ENCODE measurements at places on chromosomes 13 and 19.

DNA sequence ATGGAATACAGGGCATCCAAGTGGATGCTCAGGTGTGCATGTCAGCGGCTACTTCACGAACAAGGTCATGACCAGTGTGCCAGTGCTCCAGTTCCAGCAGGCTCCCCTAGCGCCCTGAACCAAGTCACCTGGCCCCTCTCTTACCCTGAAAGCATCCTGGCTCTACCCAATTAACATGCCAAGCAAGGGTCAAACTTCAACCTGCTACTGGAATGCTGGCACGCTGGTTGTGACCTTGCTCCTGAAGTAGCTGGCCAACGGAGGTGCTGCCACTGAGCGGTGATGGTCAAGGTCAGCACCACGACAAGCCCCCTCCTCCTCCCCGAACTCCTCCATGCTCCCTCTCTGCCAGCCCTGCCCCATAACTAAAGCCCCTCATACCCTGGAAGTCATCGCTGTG lies 96.0 kb downstream of the CRYL1 start:
- no peak for DNase-seq

DNA sequence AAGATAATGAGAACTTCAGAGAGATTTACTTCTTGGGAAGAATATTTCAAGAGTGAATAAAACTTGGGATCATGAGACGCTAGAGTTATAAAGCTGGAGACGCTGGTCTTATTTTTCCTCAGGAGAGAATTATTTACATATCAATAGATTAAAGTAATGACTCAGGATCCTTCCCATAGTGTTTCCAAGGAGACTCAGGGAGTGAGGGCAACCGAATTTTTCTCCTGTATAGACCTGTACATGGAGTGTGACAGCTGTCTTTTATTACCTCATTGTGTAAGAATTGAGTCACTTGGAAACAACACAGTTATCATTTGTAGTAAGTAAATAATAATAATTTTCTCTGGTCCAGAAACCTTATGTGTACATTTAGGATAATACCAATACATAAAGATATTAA lies 1905.5 kb downstream of the OLFM4 start:
- no peak for DNase-seq

DNA sequence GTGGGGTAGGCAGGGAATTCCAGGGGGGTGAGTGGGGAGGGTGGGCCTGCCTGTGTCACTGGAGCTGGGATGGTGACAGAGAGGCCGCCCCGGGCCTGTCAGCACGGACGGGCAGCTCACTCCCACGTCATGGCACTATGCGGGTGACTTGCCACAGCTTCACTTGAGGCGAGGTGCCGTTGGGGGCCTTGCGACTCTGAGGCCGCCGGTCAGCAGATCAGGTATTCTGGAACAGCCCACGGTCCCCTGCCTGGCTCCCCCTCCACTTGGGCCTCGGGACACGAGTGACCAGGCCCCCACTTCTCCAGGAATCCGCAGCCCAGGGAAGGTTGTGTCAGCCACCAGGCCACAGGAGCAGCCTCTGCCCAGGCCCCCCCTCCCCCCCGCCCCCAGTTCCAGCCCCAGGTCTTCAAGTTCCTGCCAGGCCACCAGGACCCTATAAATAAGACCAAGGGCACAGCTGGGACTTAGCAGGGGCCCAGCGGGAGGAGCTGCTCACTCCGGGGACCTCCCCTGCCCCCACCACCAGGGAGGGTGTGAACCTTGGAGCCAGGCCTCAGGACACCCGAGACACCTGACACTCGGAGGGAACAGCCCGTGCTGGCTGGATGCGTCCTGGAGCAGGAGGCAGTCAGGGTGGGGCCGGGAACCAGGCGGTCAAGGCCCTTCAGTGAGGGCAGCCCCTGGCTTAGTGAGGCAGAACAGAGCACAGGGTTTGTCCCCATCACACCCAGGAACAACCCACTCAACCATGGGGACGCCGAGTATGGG lies 2.7 kb upstream of the MIDN start:
- no peak for DNase-seq

- DNase-seq: no peak
Observed at GRCh38 chr19:7377196-7377595, 28.5 kb downstream of the ARHGEF18 start.

GRCh38 chr13:113086991-113087922 lies 18.3 kb upstream of the F7 start:
- DNase-seq: no peak

- no peak for DNase-seq
Observed at GRCh38 chr13:76024151-76024550, 388.0 kb downstream of the LMO7 start.

DNA sequence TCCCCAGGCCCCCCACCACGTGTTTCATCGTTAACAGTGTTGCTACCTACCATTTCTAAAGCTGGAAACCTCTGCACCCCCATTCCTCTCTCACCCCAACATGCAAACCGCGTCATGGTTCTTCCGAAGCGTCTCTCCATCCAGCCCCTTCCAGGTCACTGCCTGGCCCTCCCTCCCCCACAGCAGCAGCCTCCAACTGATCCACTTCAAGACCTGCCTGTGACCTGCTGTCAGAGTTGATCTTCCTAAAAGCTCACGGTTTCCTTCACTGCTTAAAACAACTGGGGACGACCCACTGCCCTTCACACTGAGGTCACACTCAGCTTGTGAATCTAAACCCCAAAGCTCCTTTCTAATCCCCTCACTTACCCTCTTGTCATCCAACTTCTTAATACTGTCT lies 47.7 kb downstream of the STK24 start:
- DNase-seq: no peak

- DNase-seq: no peak
Observed at GRCh38 chr13:24064371-24064770, 96.1 kb upstream of the SPATA13 start.

DNA sequence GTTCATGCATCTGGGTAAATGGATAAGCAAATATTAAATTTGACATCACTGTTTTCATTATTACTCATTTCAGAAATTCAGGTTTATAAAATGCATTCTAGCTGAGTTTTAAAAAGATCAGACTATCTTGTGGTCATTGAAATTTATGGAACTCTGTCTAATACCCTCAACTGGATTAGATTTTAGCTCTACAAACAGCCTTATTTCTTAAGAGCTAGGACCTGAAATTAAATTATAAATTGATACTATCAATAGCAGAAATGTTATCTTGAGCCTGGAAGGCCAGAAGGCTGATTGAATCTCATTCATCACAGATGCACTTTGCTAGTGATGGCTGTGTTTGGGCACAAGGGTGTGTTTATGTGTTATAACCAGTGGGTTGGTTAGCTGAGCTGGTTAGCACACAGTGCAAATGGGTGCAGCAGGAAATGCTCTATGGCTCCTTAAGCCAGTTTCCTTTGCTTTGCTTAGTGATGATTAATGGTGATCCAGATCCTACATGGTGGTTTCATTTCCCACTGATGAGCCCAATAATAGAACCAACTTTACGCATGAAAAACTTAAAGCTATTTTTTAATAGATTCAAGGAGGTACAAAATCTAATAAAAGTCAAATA lies 310.8 kb upstream of the KLF12 start:
- DNase-seq: no peak

DNA sequence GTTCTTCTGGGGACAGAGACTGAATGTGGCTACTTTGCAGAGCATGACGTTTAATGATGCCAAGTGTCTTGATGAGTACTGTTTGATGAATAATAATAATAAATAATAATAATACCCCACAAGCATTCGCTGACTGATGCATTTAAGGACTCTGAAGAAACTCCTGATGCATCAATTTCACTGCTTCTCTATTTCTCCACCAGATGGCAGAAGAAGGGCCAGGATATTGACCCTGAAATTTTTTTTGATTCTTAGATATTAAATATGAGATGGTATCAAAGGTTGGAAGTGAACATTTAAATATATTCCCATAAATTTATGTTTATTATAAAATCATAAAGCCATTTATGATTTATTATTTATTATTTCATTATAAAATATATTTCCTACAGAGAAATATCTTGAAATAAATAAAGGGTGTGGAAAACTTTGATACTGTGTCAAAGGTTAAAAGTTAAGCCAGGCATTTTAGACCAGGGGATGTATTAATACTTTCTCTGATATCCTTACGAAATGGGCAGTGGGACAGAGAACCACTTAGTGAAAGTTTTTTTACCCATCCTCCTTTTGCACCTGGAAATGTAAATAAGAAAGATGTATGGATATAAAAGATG lies 170.9 kb downstream of the LACC1 start:
- DNase-seq: no peak

DNA sequence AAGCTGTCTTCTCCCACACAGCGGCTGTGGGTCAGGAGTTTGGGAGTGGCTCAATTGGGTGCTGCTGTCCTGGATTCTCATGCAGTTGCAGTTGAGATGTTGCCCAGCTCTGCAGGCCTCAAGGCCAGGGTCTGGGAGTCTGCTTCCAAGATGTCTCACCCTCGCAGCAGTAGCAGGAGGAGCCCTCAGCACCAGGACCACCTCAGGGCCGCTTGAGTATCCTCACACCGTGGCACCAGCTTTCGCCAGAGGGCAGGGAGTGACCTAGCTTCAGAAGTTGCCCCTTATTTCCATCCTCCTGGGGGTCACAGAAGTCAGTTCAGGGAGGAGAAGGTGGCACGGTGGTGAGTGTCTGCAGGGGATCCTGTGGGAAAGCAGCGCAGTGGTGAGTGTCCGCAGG lies 20.9 kb downstream of the TFDP1 start:
- no peak for DNase-seq

DNA sequence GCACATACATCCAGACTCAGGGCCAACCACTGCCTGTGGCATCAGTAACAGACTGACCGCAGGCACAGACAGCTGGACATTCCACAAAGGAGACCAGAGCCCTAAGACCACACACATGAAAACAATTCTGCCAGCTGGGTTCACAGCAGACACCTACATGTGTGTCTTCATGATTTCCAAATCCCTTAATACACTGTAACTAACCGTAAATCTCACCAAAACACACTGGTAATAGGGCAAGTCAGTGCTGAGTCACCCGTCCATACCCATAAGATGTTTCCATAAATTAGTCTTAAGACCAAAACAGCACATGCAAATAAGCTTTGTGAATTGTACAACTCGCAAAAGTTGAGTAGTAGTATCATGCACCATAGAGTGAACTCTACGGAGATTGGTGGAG lies 65.4 kb downstream of the TUBGCP3 start:
- no peak for DNase-seq

DNA sequence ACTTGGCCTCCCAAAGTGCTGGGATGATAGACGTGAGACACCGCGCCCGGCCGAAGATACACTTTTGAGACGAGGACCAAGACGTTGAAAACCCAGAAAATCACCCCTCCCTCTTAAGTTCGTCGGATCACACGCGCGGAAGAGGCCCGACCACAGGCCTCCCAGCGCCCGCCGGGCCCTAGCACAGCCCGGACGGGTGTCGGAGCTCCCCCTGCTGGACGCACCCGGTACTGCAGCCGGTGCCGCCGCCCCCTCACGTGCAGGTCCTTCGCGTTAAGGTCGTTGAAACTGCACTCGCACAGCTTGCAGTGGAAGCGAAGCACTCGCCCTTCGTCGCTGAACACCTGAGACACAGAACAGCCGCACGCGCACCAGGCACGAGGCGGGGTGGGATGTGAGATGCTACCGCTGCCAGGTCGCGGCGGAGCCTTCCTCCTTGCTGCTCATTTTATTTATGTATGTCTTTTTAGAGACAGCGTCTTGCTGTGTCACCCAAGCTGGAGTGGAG lies 35.7 kb upstream of the MATK start:
- DNase-seq: no peak

DNA sequence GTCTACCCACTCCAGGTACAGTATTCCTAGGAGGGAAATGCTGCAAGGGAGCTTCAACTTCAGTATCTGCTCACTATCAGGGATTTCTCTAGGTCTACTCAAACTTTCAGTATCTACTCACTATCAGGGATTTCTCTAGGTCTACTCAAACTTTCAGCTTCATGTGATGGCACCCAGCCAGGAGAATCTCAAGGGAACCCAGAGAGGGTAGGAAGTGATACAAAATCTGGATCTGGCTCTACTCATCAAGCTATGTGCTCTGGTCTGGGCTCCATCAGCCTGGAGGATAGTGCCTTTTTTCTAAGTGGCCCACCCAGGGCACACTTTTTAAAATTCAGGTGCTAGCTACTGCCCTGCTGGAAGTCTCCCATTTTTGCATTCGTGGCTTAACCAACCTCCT lies 52.3 kb upstream of the FNDC3A start:
- no peak for DNase-seq

DNA sequence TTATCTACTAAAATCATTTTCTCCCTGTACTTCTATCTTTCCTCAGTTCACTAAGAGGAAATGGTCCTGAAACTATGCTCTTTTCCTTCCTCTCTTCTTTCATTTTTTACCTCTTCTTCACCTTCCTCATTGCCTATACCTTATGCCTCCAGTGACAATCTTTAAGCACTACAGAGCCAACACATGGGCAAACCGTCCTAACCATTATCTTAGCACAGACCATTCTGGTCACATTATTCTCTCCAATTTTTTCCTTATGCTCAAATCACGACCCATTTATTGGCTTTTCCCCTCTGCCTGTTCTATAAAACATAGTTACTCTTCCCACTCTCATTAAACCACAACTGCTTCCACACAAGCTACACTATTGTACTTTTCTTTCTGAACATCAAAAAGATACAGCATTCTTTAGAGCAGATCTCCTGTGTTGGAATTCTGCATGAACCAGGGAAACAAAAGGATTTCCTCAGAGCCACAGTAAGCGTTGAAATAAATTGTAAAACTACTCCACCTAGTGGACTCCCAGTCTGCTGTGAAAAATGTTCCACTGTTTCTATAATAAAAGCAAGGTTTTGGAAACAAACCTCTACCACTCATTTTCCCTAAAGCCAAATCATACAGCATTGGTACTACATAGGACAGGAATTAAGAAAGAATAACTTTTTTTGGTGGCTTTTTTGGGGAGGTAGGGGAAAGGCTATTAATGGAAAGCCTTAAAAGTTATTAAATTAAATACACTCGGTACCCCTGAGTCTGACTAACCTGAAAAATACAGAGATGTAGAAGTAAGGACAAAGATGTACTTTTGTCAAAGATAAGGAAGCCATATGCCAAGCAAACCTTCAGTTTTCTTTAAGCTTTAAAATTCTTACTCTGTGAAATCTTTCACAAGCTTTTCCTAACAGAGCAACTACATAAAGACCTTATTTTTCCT lies 19.5 kb downstream of the NUFIP1 start:
- DNase-seq: peak; percentile 22
